ENCODE measurements at places on chromosomes 13 and 19.

- DNase-seq = no peak
These were observed 9.9 kb downstream of the LMTK3 start for GRCh38 chr19:48501494-48502349.

DNA sequence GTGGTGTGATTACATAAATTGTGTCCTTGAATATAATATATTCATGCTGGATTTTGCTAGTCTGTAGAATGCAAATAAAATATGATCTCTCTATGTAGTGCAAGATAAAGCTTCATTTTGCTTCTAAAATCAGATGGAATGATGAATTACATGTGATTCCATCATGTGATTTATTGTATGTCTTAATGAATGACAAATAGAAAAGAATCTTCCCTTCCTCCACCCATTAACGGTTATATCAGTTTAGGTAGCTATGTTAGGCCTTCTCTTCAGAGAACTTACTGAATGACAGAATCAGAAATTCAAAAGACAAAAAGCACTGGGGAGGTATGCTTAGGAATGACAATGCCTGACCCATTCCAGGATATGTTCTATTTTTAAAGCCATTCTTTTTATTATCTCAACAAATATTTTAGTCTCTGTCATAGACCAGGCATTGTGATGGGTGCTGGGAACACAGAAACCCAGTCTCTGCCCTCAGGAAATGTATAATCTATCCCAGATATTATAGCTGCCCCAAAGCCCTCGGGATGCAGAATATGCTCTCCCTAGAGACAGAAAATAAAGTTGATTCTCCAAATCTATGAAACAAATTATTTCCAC lies 90.6 kb downstream of the TEX26 start:
- no peak for DNase-seq

GRCh38 chr19:44587963-44588770 lies 25.2 kb upstream of the IGSF23 start:
- DNase-seq = no peak

GRCh38 chr13:99406799-99407201 lies 94.5 kb upstream of the TM9SF2 start:
- no peak for DNase-seq

DNA sequence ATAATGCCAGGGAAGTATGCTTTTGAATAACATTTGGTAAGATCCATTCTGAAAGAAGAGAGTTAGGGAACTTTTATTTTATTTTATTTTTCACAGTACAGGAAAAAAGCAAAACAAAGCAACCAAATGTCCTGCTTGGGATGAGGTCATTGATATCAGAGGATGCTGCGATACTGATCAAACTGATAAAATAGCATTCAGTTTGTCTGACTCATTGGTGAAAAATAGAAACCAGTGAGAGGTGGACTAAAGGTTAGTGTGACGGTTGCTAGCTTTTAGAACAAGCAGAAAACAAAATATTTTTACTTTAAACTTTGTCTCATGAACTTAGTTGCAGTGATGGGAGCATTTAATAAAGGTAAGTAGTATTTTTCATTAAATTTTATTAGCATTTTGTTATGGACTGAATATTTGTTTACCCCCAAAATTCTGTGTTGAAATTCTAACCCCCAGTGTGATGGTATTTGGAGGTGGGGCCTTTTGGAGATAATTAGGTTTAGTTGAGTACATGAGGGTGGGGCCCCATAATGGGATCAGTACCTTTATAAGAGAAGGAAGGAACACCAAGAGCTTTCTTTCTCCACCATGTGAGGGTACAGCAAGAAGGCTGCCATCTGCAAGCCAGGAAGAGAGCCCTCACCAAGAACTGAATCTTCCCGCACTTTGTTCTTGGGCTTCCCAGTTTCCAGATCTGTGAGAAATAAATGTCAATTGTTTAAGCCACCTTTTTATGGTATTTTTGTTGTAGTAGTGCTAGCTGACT lies 37.3 kb downstream of the ITGBL1 start:
- no peak for DNase-seq

GRCh38 chr19:31545777-31546176 lies 196.5 kb upstream of the TSHZ3 start:
- DNase-seq = no peak

DNA sequence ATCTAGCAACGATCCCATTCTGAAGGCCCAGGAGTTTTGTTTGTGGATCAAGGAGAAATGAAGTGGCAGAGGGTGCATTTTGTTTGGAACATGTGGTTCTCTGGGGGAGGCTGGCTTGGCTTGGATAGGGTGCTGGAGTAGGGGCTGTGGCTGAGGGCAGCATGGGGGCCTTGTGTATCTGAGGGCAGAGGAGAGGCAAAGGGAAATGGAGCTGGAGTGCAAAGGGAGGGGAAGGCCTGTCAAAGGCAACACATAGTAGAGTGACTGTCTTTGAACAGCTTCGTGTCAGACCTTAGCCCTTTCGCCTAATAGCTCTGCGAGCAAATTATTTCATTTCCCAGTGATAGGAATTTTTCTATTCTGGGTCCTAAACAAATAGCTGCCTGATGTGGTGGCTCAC lies 187.2 kb downstream of the KCNRG start:
- no peak for DNase-seq

DNA sequence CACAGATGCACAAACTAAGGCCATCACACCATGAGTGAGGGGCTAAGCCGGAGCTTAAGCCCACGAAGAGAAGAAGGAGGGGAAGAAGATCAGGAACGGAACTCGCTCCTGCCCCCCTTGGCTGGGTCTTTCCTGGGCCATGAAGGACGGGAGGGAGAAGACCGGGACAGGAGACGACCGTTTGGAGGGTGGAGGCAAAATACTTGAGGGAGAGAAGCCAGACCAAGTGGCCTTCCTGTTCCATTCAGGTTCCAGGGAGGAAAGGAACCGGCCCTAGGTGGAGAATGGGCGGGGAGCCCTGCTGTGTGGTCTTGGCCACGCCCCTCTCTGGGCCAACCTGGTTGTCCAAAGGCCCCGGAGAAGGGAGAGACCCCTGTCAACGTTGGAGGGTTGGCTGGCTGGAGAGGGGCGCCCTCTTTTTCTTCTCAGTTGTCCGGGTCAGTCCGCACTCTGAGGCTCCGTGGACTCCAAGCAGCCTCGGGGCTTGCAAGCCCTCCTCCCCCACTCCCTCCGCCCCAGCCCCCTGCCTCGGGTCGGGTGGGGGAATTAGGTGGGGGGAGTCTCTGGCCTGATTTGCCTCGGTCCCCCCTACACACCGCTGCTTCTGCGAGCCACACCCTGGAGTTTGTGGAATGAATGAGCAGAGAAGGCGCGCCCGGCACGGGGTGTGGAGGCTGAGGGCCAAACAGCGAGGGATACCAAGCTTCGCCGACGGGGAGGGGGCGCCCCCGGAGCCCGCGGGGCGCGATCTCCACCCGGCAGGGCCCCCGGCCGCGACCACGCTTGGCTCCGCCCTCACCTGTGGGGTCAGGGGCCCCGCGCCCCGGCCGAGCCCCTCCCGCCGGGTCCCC lies 757 bp downstream of the FBN3 start:
- no peak for DNase-seq

- DNase-seq = peak; percentile 97
These were observed at the start of gene ZNF761 for GRCh38 chr19:53431399-53432087. TSS of gene ZNF761 (plus strand) at chr19:53431984. CDS start at chr19:53447269, 15,285 bp downstream.

DNA sequence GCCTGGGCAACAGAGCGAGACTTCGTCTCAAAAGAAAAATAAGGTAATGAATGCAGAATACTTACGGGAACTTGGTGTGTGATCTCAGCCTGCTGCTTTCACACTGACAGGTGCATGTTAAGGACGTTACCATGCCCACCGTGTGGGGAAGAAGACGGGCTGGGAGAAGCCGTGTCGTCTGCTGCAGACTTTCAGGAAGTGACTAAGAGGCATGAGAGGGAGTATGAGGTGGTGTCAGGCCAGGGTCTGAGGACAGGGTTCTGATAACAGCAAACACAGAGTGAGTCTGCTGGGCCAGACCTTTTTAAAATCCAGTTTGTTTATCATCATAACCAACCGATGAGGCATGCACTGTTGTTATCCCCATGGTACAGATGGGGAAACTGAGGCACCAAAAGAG lies 13.6 kb upstream of the GALP start:
- DNase-seq = no peak

GRCh38 chr13:29845440-29846056 lies 4.9 kb downstream of the UBL3 start:
- DNase-seq = no peak

- no peak for DNase-seq
These were observed 2.0 kb downstream of the PTBP1 start for GRCh38 chr19:799076-799881.

GRCh38 chr13:99821741-99822140 lies 149.8 kb downstream of the ZIC5 start:
- DNase-seq = no peak

DNA sequence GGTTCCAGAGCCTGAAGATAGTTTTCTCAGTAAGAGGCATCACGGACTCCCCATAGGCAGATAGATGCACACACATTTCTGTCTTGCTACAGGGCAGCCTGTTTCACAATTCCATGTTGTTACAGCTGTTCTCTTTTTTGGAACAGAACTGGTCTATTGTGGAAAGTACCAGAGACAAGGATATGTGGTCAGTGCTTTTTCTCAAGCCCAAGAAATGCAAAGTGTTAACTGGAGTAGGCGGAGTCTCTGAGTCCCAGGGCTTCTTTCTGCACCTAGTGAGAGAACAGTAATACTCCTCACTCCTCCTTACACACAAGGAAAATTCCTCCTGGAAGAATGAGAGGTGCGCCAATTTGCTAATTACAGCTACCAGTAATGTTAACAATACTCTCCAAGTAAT lies 141.6 kb upstream of the ARGLU1 start:
- no peak for DNase-seq

DNA sequence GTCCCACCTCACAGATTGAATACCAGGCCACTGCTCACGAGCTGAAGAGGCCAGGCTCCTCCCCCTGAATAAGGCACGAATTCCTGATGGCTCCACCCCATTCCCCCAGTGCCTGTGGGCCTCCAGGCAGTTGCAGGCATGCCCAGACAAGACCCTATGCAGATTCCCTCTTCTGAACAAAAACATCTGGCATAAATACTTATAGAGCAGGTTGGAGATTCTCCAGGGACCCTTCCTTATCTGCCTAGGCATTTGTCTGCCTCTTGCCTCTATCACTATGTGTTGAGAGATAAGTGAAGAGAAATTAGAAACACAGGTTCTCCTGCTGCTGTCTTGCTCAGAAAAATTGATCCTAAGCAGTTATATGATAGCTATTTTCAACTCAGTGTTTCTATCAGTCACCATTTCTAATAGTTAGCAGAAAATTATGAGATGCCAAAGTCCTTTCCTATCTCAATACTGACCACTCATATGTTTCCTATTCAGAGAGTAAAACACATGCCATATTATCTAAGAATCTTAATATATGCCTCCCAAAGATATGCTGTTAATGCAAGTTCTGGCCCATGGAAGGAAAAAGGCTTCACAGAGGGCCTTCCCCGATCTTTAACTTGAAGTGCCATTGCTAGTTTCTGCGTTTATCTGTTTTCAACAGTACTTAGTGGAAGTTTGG lies 364.0 kb downstream of the KCTD12 start:
- no peak for DNase-seq

- no peak for DNase-seq
These were observed 3.8 kb downstream of the RPL13A start for GRCh38 chr19:49491030-49491803.

DNA sequence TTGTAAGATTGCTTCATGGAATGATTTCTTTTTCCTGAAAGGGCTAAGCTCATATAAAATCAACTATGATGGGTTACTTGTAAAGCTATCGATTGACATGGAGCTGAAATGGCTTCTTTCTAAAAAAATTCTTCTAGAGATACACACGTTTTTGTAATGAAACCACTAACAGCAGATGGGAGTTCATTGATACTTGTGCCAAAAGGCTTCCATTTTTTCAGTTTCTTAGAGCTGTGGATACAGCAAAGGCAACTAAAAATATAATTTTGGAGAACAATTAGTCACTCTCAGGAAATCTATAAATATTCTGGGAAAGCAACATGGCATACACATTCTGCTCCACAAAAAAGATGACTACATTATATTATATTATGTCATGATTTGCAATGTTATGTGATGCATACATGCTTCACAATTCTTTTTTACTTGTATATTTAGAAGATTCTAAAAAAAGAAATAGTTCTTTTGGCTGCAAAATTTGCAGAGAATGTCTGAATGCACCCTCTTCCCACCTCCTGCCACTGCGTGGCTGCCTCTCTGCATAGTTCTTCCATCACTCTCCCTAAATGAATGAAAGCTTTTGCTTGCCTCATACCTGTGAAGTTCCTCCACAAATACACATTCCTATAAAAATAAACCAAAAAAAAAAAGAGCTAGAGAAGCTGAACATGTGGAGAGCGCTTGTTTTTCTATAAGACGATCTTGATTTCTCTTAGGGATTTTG lies 802.5 kb downstream of the EFNB2 start:
- no peak for DNase-seq

- DNase-seq = no peak
These were observed 45.1 kb upstream of the TEX29 start for GRCh38 chr13:111275382-111275781.

DNA sequence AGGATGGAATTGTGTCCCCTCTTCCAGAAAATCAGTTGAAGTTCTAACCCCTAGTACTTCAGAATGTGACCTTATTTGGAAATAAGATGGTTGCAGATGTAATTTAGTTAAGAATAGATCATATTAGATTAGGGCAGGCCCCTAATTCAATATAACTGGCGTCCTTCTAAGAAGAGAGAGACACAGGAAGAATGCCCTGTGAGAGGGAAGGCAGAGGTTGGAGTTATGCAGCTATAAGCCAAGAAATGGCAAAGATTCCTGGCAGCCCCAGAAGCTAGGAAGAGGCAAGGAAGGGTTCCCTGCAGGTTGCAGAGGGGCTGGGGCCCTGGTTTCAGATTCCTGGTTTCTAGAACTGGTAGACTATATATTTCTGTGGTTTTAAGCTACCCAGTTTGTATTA lies 30.0 kb downstream of the HS6ST3 start:
- DNase-seq = no peak

GRCh38 chr19:8367327-8368001 lies 3.5 kb downstream of the ANGPTL4 start:
- no peak for DNase-seq

DNA sequence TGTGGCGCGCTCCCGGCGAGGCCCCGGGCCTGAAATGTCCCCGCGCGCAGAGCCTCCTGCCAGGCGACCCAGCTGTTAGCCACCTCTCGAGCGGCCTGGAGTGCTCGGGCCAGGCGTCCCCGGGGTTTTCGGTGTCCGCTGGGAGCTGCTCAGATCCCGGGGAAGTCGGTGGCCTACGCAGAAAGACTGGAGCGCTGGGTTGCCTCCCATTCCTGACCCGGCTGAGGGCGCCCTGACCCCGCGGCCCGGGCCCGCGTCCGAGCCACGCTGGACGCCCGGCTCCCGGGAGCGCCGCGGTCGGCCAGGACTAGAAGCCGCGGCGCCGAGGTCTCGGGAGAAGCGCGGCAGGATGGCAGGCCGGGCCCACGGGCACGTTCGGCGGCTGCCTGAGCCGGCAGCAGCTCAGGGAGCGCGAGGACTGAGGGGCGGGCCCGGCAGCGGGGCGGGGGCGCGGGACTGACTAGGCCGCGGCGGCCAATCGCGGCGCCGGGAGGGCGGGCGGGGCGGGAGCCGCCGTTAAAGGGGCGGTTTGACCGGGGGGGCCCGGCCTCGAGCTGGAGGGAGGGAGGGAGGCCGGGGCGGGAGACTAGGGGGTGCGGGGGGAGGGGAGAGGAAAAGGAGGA lies 1.3 kb upstream of the ZIC2 start:
- DNase-seq = no peak

- DNase-seq = no peak
These were observed 207.4 kb downstream of the COG6 start for GRCh38 chr13:39862900-39863299.

Data from stimulated activated CD8-positive, alpha-beta memory T cell treated with anti-CD3 and anti-CD28 coated beads, Interleukin-7, amount 100 ng/mL, for 1 hour (primary cell).